Ovary (tissue), 10 donors: ENCODE measurements at places on chromosomes 1 and 21. TPM values are rescaled to one million over a fixed set of nuclear protein-coding genes. Genes with fewer than 3 reads are reported as not detected.
A peak's percentile ranks its signal among the peaks of the same experiment; 100 is the strongest.

CSF3R gene
- total RNA-seq = 4.9 TPM

DNA sequence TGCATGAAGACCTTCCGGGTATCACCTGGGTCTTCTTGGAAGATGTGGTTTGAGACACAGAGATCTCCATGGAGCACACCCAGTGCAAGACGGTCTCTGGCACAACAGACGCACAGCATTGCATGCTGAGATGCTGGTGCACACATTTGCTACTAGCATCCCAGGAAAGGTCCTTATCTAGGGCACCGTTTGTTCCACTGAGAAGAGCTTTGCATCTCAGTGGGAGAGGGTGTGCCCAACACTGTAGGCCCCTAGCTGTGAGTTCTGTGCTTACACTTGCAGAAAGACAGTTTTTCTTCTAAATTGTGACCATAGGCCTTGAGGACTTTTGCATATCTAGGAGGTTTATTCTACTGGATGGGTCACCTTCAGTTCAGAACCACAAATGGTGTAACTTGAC lies 554.1 kb downstream of the MATN1 start:
- no peak for DNase-seq

- DNase-seq = no peak
Measured at GRCh38 chr1:12047120-12047876, 15.8 kb upstream of the TNFRSF8 start.

- no peak for DNase-seq
Measured at GRCh38 chr1:178360421-178360820, 136.3 kb downstream of the CLEC20A start.

- DNase-seq = no peak
Measured at GRCh38 chr21:42618707-42619102, 34.7 kb upstream of the PDE9A start.

SAMD11 gene
- 1.2 TPM for total RNA-seq

DNA sequence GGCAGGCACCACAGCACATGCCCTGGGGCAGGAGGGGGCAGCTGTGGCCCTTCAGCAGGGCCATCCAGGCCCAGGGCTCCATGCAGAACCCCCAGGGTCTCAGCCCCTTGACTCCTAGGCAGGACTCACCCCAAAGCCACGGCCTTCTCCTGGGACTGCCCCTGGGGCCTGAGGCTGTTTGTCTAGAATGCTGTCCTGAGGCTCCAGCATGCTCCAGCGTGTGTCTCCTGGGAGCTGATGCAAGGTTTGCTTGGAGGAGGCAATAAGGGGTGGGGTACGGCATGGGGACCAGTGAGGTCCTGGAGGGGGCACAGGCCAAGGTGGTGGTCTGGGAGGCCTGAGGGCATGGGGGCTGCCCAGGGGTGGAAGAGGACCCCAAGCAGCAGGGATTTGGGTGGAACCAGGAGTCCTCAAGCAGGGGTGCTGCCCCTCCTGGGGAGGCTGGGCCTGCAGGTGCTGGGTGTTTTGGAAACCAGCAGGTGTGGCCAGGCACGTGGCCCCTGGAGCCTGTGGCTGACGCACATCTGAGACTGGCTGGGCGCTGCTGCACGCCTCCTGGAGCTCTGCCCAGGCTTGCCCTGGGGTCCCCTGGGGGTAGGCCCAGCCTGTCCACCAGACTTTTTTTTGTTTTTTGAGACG lies 7.8 kb upstream of the CALML6 start:
- DNase-seq = no peak

DNA sequence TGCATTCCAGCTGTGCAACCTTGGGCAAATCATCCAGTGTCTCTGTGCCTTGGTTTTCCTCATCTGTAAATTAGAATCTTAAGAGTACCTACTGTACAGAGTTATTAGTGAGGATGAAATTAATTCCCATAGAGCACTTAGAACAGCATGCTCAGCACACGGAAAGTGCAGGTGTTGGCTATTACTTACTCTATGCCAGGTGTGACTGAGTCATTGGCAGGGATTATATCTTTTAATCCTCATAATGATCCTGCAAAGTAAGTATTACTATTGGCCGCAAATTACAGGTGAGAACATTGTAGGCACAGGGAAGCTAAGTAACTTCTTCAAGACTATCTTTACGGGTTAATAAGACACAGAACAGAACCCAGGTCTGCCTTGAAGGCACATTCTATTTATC lies 6.3 kb upstream of the UBE2U start:
- no peak for DNase-seq

DNA sequence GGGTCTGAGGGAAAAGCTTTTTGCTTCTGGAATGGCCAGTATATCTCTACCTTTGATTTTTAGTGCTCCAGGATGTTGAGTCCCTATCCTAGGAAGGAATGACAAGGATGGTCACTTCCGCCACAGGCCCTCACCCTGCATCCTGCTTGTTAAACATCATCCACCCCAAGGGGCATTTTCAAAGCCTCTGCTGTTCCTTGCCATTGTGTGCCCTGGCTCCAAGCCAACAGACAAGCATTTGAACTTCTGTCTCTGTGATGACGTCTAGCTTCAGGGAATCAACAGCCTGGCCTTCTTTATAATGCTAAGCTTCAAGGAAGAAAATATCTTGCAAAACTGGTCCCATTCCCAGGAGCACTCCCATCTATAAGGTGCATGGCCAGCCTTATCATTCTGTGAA lies 12.3 kb upstream of the JAM2 start:
- no peak for DNase-seq

ITLN1 gene
- total RNA-seq = 1.9 TPM

DNA sequence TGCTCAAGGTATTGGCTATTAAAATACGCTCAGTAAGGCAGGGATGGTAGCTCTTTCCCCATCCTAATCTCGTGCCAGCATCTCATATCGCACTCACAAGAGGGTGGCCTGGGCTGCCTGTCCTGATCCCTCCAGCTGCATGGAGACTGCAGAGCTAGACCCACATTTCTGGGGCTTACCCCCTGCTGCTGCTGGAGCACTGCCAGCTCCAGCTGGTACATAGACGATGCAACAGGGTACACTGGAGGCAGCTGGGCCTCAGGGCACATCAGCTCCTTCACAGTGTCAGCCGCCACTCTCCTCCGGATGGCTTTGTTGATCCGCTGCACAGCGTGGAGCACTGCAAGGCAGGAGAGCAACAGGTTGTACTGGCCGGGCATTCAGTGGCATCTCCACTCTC lies 16.0 kb downstream of the IQGAP3 start:
- DNase-seq = peak; percentile 26

CRYBG2 gene
- total RNA-seq = not detected

NPR1 gene
- 23.6 TPM for total RNA-seq

RIMKLA gene
- total RNA-seq = 0.05 TPM

- no peak for DNase-seq
Measured at GRCh38 chr1:167926486-167926997, 9.9 kb upstream of the DCAF6 start.

PODN gene
- 254 TPM for total RNA-seq

CD84 gene
- total RNA-seq = 2.0 TPM

GRCh38 chr1:208303743-208304712 lies 59.8 kb upstream of the PLXNA2 start:
- DNase-seq = no peak

DNA sequence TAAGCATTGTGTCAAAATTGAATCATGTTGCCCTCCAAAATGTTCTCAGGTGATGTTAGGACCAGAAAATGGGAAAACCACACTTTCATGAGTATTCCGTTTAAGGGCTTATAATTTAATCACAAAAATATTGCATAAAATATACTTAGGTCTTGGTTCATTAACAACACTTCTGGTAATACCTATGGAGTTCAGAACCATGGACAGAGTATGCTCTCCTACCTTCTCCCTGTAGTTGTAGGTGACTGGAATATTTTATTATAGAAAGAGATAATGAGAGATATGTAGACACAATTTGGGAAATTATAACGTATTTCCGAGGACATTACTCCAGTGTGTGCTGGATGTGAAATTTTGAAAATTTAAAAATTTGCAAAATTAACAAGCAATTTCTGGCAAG lies 232.5 kb downstream of the NCAM2 start:
- no peak for DNase-seq

- DNase-seq = no peak
Measured at GRCh38 chr1:84889437-84889836, 3.6 kb downstream of the LPAR3 start.
